ENCODE measurements at places on chromosomes 2 and 18.

DNA sequence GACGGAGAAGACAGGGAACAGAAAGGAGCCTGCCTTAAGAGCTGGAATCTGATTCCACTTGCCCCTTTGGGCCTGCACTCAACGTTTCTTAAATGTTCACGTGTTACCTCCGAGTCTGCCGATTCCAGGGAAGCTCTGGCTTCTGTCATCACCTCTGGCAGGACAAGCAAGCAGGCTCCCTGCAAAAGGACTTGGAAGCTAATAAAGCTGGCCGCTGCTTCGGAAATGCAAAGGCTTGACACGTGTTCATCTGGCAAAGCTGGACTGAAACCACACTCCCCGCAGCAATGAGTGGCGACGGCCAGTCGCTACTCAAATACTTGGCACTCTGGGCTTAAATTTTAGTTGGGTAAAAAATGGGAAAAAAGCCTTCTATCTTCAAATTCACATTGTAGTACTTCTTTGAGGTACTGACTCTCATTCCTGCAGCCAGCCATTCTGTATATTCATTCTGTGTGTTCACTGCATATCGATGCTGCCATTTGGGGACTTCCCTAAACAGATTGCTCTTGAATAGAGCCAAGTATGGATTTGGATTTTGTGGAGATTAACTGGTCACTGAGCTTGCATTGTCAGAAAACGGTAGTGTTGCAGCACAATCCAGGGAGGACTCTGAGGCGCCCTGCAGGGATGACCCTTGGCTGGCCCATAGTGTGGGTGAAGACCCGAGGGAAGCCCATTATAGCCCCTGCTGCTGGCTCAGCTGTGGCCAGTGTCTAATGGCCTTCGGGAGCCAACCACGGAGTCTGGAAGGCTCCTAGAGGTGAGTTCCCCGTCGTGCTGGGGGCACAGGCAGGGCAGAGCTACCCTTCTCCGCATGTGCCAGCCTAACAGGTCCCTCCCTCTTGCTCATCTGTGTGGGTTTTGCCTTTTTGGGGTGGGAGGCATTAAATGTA, 231.5 kb downstream of the PRKCE start:
- no peak for DNase-seq

DNA sequence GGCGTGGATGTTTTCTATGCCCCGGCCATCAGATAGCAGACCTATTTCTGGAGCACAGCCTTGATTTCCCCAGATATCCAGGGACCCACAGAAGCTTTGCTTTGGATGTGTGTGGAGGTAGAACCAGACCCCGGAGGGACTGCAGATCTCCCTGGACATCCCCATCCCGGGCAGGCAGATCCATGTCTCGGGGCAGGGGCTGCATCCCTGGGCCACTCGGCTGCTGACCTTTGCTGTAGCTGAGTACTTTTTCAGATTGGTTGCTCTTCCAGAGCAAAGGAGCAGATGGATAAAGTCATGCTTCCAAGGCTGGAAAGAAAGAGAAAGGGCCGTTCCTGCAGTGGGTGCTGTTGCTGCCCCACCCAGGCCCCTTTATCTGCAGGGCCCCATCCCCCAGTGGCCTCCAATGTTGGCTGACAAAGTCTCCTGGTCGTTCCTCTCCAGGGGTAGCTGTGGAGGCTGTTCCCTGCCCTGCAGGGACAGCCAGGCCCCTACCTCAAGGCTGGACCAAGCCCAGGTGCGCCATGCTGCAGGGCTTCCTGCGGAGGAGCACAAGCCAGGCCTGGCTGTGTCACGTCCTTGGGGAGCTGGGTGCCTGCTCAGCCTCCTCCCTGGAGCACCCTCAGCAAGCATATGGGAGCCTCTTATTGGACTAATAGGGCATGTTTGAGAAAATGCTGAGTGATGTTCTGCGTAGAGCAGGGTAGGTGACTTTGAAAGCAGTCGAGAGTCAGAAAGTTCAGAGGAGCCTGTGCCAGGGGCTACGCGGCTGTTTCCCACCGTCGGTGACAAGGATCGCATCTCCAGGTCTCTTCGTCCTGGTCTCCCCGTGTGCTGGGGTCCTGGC, 68.4 kb downstream of the TPO start:
- DNase-seq = no peak

DNA sequence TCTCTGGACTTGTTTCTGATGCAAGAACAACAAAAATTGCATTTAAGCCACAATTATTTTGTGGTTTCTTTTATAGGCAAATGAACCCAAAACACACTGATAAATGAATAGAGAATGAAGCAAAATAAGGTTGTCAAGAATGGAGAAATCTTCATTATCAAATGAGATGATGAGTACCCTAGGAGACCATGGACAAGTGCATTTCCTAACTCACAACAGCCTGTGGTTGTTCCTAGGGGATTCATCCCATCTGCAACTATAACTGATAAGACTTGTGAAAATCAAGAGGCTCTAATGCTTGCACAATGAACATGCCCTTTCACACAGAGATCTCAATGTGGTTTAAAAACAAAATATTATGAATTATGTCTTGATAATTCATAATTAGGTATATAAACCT, 159.9 kb downstream of the PDE1A start:
- no peak for DNase-seq

DNA sequence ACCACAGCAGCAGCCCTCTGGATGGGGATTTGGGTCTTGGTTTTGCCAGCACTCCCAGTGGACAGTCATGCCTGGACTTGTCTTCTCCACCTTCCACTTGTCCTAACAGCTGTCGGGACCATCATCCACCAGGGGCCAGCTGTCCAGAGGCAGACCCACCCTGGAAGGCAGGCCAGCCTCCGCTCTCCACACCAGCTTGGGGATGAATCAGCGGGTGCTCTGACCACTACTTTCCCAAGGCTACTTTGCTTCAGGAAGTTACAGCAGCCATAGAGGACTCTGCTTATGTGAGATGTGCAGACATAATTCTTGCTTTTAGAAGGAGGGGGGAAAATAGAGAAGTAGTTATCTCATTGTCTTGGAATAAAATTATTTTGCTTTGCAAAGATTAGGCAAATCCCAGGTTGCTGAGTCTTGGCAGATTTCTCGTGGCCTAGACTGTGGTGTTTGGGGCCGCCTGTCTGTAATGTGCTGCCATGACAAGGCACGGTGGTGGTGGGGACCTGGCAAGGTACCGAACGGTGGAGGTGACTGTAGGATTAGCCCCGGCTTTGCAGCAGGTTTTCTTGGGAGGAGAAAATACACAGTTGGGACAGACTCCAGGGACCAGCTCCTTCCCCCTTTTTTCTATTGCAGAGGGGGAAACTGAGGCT, 148.7 kb downstream of the AGAP1 start:
- DNase-seq = no peak

GRCh38 chr18:14922965-14923565, 175.1 kb downstream of the ANKRD30B start:
- DNase-seq = no peak

DNA sequence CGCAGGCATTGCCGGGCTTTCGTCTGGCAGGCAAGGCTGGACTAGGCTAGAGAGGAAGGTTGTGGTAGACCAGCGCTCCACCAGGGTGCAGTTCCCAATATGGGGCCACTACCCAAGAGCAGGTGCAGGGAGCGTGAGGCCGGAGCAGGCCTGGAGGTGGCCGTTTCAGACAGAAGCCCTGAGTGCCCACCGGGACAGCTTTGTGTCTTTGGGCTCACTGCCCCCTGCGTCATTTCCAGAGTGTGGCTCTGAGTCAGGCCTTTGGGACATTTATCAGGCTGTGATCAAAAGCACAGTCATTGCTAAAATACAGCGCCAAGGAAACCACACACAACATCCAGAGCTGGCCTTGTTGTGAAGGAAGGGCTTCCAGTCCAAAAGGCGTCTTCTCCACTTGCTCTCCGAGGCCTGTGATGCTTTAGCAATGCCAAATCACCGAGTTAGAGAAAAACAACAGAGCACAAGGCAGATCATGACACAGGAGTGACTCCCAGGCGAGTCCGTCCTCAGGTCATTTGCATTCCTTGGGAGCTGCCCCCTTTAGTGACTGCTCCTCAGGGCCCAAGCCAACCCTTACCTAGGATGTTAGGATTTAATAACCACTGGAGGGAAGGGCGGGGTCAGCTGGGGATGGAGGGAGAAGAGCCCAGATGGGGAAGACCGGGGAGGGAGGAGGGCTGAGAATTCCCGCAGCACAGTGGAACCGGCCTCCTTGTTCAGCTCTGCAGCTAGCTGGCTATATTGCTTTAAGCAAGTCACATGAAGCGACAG, 42.3 kb downstream of the RFX8 start:
- no peak for DNase-seq

GRCh38 chr2:10486601-10487079, 38.5 kb upstream of the ODC1 start:
- DNase-seq = no peak

DNA sequence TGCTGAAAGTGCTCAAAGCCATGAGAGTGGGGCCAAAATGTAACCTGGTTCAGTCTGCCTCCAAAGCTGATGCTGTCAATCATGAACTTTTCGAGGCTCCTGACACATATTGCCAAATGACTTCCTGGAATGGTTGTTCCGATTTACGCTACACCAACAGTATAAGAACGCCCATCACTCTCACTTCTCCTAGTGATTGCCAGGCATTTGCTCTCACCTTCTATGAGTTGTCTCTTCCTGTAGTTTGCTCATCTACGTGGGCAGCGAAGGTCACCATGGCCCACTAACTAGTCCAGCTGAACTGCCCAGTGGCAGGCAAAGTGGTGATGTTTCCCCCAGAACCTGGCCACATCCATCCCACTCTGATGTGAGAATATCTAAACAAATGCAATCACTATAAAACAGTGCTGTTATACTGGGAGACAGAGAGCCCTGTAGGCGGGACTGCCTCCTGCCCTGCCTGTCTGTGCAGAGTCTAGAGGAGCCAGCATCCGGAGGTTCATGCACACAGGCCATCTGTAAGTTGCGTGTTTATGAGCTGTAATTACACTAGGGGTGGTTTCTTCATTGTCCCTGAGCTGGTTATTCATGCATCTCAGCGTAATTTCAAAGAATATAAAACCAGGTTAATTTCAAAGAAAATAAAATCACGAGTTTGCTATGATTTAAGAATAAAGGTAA, 8.8 kb upstream of the CABLES1 start:
- DNase-seq = no peak

- DNase-seq = no peak
Observed at GRCh38 chr18:48832938-48833700, 117.6 kb downstream of the SMAD7 start.

- no peak for DNase-seq
Observed at GRCh38 chr2:1546023-1546591, 132.8 kb downstream of the TPO start.

All from stimulated activated CD8-positive, alpha-beta memory T cell treated with anti-CD3 and anti-CD28 coated beads, Interleukin-15, amount 100 ng/mL, for 24 hours (primary cell).